Colonic mucosa (tissue), 4 donors: ENCODE measurements at places on chromosomes 7 and 10. TPM values are rescaled to one million over a fixed set of nuclear protein-coding genes. Genes with fewer than 3 reads are reported as not detected.
A peak's percentile ranks its signal among the peaks of the same experiment; 100 is the strongest.

DNA sequence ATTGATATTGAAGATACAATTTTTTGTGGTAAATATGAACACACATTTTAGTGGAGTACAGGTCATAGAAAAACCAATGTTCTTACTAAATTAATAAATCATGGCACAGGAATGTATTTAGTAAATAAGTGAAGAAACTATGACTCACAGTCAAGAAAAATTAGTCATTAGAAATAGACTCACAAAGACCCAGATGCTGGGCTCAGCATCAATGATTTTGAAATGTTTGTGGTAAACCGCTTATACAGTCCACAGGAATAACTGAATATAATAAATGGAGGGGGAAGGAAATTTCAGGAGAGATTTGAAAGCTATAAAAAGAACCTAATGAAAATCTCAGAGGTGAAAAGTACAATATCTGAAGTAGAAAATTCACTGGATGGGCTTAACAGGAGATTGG lies 138.3 kb upstream of the ADCY1 start:
- no peak for DNase-seq

GRCh38 chr10:55629793-55630490 lies 731.1 kb downstream of the ZWINT start:
- peak; percentile 20 for DNase-seq

- no peak for DNase-seq
Measured at GRCh38 chr7:137990251-137990941, 11.5 kb downstream of the CREB3L2 start.

GRCh38 chr7:141587304-141587703 lies 36.1 kb downstream of the AGK start:
- DNase-seq, result no peak

GRCh38 chr10:86533328-86533727 lies 11.7 kb upstream of the WAPL start:
- no peak for DNase-seq

GRCh38 chr10:101580486-101581399 lies 7.3 kb downstream of the POLL start:
- no peak for DNase-seq

GRM3 gene
- not detected for total RNA-seq
